ENCODE measurements at places on chromosomes 1 and 21.
A peak's percentile ranks its signal among the peaks of the same experiment; 100 is the strongest.

- DNase-seq, result no peak
These were observed 107.7 kb downstream of the KIAA0319L start for GRCh38 chr1:35449334-35450008.

GRCh38 chr1:67952071-67952470 is 98.4 kb downstream of the DIRAS3 start:
- no peak for DNase-seq

GRCh38 chr1:60889709-60890108 is 192.7 kb upstream of the NFIA start:
- no peak for DNase-seq

GRCh38 chr1:97721221-97721620 is 199.6 kb downstream of the DPYD start:
- DNase-seq, result no peak

GRCh38 chr1:9654834-9655723 is 3.5 kb downstream of the PIK3CD start:
- DNase-seq, result peak; percentile 51

GRCh38 chr1:178542554-178543289 is 29.8 kb downstream of the TEX35 start:
- DNase-seq, result peak; percentile 94

- no peak for DNase-seq
These were observed 48.6 kb upstream of the CACHD1 start for GRCh38 chr1:64421377-64421776.

- DNase-seq, result no peak
These were observed 23.0 kb downstream of the SLAMF1 start for GRCh38 chr1:160623862-160624261.

GRCh38 chr1:160403244-160403643 is 2.9 kb downstream of the VANGL2 start:
- no peak for DNase-seq

- no peak for DNase-seq
These were observed 3.8 kb downstream of the TMEM54 start for GRCh38 chr1:32897082-32898049.

DNA sequence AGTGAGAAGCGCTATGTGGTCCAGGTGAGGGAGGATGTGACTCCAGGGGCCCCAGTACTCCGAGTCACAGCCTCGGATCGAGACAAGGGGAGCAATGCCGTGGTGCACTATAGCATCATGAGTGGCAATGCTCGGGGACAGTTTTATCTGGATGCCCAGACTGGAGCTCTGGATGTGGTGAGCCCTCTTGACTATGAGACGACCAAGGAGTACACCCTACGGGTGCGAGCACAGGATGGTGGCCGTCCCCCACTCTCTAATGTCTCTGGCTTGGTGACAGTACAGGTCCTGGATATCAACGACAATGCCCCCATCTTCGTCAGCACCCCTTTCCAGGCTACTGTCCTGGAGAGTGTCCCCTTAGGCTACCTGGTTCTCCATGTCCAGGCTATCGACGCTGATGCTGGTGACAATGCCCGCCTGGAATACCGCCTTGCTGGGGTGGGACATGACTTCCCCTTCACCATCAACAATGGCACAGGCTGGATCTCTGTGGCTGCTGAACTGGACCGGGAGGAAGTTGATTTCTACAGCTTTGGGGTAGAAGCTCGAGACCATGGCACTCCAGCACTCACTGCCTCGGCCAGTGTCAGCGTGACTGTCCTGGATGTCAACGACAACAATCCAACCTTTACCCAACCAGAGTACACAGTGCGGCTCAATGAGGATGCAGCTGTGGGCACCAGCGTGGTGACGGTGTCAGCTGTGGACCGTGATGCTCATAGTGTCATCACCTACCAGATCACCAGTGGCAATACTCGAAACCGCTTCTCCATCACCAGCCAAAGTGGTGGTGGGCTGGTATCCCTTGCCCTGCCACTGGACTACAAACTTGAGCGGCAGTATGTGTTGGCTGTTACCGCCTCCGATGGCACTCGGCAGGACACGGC is 2.2 kb downstream of the CELSR2 start:
- DNase-seq, result no peak

GRCh38 chr1:63928186-63929105 is 154.6 kb downstream of the ROR1 start:
- no peak for DNase-seq

GRCh38 chr1:15966081-15966955 is 9.6 kb downstream of the ZBTB17 start:
- peak; percentile 63 for DNase-seq

- DNase-seq, result no peak
These were observed 12.8 kb upstream of the COG2 start for GRCh38 chr1:230629511-230629910.

GRCh38 chr1:117607471-117607870 is 1.6 kb downstream of the TENT5C start:
- peak; percentile 58 for DNase-seq

DNA sequence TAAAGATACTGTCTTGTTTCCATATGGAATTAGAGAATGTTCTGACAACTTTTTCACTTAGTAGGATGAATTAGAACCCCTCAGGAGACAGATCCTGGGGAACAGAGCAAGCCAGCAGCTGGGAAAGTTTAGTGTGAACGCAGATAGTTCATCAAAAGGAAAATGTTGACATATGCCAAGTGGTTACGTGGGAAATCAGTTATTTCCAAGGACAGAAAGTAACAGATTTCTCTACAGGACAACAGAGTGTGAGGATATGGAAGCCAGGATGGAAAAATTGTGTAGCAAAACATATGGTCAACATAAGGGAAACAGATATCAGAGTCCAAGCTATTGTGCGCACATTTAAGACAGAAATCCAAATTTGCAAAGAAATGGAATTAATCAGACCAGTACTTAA is 419.5 kb downstream of the LRRIQ3 start:
- DNase-seq, result no peak

DNA sequence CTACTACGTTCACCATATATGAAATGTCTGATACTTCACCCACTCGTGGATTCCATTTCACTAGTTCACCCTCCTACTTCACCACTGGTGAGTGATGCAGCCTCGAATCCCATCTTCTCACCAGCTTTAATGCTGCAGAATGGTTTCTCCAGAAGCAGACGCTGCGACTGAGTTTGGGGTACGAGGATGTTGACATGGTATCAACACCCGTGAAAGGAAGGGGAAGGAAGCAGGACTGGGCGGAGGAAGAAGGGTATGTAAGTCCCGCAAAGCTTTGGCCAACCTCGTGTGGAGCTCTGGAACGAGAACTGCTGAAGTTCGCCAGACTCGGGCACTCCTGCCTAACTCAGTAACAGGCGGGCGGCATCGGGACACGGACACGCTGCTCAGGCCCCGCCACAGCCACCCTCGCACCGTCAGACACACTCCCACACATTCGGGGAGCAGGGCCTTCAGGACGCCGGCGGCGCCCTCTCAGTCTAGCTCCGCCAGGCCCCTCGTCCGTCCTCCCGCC is 833 bp upstream of the DIP2A start:
- DNase-seq, result no peak

DNA sequence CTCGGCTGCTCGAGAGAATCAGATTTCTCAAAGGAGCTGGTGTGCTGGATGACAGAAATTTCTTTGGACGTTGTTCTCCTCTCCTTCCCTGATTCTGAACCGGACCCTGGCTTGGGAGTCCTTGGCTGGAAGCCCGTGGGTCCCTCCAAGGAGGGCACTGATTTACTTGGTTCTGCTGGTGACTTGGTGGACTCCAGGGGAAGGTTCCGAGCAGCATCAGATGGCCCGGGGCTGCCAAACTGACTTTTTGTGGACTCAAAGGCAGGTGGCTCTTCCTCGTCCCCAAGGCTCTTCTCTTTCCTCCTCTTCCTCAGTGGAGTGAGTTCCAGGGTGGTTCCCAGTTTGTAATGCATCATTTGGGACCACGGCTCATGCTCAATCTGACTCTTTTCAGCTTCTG is 97.9 kb upstream of the EDN2 start:
- DNase-seq, result no peak

- no peak for DNase-seq
These were observed 3.1 kb downstream of the CHD1L start for GRCh38 chr1:147245586-147246021.

- no peak for DNase-seq
These were observed 898.6 kb downstream of the AMY1C start for GRCh38 chr1:104648269-104648691.

- DNase-seq, result no peak
These were observed 750 bp downstream of the NECAP2 start for GRCh38 chr1:16441282-16441665.

GRCh38 chr21:42392731-42393442 is 3.0 kb downstream of the TMPRSS3 start:
- peak; percentile 33 for DNase-seq

GRCh38 chr1:70495370-70495769 is 84.3 kb downstream of the CTH start:
- DNase-seq, result no peak

DNA sequence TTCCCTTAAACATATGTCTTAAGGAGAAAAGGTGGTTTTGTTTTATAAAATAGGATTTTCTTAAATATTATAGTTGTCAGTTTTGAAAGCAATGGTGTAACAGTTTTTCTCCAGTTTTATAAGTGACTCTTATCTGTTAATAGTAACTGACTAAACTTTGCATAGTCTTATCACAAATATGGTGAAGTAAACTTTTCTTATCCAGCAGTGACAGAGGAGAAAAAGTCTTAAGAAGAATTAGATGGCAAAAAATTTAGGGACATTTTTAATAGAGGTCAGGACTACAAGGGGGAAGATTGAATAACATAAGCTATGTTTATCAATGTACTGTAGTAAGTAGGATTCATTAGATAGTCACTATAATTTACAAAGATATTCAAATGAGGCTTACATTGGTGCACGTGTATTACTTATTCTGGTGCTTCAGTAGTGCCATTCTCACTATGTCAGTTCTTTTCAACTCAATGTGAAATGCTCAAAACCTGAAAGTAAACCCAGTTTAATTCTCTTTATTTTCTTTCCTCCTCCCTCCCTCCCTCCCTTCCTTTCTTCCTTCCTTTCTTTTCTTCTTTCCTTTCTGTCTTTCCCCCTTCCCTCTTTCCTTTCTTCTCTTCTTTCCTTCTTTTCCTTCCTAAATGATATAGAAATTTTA is 26.1 kb downstream of the F3 start:
- DNase-seq, result no peak

DNA sequence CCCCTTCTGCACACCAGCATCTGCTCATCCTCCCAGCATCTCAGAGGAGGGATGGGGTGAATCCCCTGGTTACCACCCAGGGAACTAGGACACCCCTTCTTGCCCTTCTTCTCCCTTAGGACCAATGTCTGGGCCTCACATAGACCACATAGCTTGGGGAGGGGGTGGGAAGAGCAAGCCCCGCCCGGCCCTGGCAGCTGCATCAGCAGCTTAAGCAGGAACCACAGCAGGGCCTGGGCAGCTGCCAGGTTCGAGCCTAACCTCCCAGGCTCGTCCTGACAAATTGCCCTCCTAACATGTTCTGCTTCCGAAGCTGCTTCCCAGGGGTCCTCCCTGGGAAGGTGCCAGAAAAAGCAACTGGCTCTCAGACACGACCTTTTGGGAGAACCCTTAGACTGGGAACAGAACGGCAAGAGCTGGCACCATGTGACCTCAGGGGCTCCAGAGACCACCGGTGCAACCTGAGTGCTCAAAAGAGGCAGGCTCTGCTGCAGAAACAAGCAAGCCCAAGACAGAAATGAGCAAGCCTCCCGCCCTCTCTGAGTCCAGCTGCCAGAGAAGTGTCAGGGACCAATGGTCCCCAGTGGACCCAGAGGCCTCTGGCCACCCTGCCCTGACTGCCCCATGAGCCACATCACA is 18.4 kb upstream of the CLSTN1 start:
- DNase-seq, result no peak

DNA sequence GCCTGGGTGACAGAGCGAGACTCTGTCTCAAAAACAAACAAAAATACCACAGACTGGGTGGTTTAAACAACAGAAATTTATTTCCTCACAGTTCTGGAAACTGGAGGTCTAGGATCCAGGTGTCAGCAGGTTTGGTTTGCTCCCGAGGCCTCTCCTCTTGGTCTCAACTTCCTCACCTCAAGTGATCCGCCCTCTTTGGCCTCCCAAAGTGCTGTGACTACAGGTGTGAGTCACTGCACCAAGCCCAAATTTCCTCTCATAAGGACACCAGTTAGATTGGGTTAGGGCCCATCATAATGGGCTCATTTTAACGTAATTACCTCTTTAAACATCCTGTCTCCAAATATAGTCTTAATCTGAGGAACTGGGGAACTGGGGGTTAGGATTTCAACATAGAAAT is 35.5 kb downstream of the MFSD2A start:
- no peak for DNase-seq

DNA sequence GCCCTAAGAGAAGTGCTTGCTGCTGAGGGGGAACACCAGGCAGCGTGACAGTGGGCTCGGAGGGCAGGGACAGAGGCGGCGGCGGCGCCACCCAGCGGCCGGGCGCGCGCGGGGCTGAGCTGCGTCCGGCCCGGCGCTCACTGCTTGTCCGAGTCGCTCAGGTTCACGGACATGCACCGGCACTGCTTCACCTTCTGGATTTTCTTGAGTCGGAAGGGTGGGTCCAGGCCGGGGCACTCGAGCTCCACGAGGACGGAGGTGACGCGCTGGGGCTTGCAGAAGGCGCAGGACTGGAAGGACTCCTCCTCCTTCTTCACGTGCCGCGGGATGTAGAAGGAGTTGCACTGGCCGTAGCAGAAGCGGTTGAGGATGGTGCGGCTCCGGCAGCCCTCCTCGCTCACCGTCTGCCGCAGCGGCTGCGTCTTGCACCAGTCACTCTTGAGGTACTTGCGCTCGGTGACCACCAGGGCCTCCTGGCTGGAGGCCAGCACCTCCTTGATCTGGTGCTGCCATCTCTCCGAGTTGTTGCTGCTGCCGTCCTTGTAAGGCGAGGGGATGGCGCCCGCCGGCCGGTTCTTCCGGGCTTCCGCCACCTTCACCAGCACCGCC is 119.0 kb downstream of the GREM2 start:
- peak; percentile 18 for DNase-seq

- DNase-seq, result peak; percentile 62
These were observed 959 bp downstream of the CD58 start for GRCh38 chr1:116569776-116570357.

- DNase-seq, result no peak
These were observed 29.4 kb downstream of the KAZN start for GRCh38 chr1:14627608-14628489.

GRCh38 chr1:49686107-49686506 is 337.6 kb downstream of the AGBL4 start:
- DNase-seq, result no peak

DNA sequence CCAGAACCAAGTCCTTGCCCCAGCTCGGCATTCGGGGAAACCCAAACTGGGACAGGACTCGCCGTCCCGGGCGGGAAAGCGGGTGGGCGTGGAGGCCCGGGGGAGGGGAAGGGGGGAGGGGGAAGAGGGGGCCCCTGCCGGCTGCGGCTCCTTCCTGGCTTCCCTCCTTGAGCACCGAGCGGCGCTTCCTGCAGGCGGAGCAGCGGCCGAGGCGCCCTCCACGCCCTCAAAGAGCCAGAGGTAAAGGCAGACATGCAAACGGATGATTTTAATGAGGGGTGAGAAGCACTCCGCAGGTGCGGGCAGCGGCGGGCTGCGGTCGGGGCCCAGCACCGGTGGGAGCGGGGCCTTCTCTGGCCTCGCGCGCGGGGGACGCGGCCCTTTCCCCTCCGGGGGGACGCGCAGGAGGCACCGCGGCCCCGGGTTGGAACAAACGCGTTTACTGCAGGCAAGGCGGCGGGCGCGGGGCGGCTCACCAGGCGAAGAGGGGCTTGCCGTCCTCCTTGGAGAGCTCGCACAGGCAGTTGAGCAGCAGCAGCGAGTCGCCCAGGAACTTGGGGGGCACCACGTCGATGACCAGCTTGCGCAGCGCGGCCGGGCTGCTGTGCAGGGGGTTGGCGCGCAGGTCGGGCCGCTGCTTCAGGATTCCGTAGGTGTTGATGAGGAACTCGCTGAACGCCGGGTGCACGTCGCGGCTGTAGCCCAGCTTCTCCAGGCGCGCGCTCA is 5.7 kb upstream of the FTCD start:
- peak; percentile 16 for DNase-seq

GRCh38 chr21:28337315-28337714 is 655.4 kb downstream of the LTN1 start:
- DNase-seq, result no peak

All from activated T-cell treated with anti-CD3 and anti-CD28 coated beads, Interleukin-2, amount 50 U/mL, for 1 hour (primary cell).